ENCODE measurements at places on chromosomes 11 and 22. TPM values are rescaled to one million over a fixed set of nuclear protein-coding genes. Genes with fewer than 3 reads are reported as not detected.

DNA sequence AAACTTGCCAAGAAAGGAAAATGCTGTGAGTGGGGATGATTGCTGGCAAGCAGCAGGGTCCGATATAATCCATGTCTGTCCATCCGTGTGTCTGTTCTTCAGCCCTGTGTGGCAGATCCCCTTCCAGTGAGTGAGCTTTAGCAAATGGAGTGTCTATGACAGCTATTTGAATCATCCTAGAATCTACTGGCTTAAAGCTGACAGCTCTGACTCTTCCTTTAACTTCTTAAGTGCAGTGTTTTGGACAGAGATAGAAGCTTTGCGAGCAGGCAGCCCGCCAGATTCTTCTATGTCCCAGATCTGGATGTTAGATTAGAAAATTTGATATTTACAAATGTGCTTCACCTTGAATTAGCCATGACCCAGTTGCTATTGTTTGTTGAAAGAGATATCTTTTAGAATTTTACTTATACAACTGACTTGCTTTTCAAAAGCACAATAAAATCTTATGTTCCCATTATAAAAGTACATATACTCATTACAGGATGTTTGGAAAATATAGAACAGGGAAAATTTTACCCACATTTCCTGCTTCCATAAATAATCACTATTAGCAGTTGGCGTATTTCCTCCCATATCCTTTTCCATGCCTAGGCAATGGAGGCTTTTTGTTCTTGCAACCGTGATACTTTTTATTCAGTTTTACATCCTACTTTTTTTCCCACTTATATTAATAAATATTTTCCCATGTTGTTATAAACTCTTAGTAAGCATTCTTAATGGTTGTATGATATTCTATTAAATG, 124.5 kb downstream of the COMMD9 start:
- no peak for DNase-seq

OR2AG1 gene
- total RNA-seq: not detected

- peak; percentile 63 for DNase-seq
Measured at GRCh38 chr22:23012081-23012622, 58.2 kb upstream of the GNAZ start.

SLC22A25 gene
- not detected for total RNA-seq

DNA sequence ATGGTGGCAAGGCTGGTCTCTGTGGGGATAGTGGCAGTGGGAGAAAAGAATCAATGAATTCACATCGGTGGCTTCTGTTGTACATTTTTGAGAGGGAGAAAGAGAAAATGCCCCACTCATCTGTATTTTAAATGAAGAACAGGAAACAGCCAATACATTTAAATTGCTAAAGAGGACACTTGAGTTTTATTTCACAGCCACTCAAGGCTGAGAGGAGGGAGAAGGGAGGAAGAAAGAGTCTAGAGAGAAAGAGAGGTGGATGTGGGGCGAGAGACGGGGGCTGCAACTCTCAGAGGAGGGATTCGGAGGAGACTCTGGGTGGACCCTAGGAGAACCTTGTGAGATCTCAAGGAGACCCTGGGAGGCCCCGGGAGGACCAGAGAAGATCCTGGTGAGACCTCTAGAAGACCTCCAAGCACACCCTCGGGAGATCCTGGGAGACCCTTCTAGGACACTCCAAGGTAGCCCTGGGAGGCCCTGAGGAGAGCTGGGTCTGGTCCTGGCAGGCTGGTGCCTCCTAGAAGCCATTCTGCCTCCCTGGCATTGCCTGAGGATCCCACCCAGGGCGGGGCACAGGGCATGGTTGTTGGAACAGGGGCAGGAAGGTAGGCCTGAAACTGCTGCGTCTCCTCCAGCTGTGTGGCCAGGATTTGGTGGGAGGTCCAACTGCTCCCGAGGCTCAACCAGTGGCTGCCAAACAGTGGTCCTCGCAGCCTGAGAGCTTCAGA, 91.0 kb upstream of the SHISAL1 start:
- DNase-seq: no peak

SAA1 gene
- not detected for total RNA-seq

DNA sequence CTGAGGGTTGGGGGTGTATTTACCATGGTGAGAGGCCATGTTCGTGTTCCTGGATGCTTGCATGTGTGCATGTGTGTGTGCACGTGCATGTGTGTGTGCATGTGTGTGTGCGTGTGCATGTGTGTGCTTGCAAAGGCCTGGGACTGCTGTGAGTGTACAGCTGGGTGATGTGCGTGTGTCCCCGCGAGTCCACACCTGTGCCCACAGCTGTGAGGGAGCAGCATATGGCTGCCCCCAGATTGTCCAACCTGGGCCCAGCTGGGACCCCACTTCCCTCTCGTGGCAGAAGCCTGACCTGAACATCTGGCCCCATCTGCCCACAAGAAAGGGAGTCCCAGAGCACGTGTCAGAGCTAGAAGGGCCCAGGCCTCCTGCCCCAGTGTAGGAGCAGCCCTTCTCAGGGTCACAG, 8.4 kb upstream of the CD248 start:
- DNase-seq: no peak

- DNase-seq: no peak
Measured at GRCh38 chr22:37409031-37409430, 18.2 kb downstream of the ELFN2 start.

- DNase-seq: peak; percentile 16
Measured at GRCh38 chr11:107598225-107599139, 7.5 kb downstream of the ELMOD1 start.

- DNase-seq: no peak
Measured at GRCh38 chr11:66002648-66003225, 434 bp downstream of the BANF1 start.

IL10RA gene
- total RNA-seq: 79.6 TPM

DNA sequence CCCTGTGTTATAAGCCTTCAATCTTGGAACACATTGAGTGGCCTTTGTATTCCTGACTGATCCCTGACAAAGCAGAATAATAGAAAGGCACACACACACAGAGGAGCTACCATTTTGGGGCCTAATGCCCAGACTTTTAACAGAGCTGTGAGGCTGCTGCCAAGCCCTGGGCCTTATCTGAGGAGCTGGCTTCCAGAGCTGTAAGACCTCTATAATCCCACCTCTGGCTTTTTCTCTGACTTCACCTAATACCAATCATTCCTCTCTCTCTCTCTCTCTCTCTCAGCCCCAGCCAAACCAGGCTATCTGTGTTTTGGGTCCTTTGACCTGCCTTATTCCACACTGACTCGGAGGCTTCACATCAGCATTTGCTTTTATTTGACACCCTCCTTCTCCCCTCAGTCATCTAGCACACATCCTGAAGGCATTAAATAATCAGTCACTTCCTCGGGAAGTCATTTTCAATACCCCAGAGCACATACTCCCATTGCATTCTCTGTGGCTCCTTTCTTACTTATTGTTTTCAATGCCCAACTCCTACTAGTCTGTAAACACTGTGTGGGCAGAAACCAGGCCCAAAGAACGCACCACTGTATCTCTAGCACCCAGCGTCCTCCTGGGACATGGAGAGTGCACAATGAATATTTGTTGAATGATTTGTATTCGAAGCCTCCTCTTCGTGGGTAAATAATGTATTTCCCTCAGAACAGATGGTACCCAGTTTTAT, 21.2 kb upstream of the TRIM44 start:
- DNase-seq: no peak

- no peak for DNase-seq
Measured at GRCh38 chr22:40817737-40818136, 1.4 kb downstream of the SLC25A17 start.

DNA sequence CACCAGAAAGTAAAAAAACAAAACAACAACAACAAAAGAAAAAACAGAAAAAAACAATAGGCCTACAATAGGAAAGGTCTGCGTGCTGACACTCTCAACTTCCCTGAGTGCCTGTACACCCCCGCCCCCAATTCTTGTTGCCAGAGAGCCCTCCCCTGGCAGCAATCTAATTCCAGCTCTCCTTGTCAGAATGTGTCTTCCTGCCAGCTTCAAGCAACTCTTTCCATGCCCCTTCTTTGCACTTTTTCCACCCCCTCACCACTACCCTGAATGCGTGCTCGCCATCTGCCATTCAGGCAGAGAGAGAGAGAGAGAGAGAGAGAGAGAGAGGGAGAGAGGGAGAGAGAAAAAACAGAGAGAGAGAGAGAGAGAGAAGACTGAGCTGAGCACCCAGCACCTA, 245.0 kb downstream of the KIRREL3 start:
- DNase-seq: no peak

- no peak for DNase-seq
Measured at GRCh38 chr11:45378516-45378915, 92.4 kb upstream of the SYT13 start.

PATE4 gene
- not detected for total RNA-seq

- DNase-seq: no peak
Measured at GRCh38 chr11:43515090-43515489, 156.4 kb downstream of the TTC17 start.

DNA sequence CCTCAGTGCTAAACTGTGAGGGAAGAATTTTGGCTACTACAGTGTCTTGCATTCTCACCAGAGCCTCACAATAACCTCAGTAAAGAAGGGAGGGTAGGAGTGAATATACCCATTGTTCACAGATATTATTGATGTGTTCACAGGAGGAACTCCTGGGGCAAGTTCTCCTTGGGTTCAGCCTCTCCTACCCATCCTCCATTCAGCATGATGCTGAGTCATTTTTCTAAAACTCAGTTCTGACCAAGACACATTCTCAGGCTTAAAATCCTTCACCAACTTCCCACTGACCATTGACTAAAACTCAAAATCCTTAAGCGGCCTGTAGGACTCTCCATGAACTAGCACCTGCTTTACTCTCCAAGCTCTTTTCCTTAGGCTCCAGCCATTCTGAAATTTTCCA, 48.7 kb downstream of the SYTL2 start:
- no peak for DNase-seq

DNA sequence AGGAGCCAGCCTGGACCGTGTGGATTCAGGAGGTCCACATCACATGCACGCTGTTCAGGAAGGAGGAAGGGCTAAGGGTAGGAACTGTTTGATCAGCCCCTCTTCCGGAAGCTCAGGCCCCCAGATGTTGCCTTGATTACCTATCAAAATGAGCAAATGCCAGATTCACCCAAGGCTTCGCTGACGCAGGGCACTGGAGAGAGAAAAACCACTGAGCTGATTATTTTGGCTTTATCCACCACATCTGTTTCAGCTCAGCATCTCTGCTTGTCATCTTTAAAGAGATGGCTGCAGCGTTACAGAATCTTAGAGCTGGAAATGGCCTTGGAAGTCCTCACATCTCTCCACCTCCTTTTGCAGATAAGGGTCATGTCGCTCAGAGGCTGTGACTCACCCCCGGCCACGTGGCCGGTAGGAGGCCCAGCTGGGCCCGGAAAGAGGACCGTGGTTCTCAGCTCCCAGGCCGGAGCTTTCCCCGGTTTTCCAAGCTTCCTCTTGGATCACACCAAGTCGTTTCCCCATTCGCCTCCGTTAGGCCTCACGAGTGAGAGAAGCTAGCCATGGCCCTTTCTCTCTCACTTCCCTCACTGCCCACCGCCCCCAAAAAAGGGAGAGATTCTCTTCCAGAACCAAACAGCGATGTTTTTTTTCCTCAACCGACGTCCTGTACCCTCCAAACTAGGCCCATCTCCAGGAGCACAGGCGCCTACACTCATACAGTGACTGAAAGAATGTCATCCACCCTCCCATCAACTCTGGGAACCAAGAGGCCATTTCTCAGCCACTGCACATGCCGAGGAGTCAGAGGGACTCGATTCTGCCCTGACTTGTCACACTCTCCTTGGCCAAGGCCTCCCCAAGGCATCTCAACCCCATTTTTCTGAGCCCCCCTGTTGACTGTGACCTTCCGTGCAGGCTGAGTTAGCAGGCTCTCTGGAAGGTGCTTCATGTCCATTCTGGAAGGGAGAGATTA, 37.6 kb downstream of the LIF start:
- no peak for DNase-seq

MYEOV gene
- 0.42 TPM for total RNA-seq

DNA sequence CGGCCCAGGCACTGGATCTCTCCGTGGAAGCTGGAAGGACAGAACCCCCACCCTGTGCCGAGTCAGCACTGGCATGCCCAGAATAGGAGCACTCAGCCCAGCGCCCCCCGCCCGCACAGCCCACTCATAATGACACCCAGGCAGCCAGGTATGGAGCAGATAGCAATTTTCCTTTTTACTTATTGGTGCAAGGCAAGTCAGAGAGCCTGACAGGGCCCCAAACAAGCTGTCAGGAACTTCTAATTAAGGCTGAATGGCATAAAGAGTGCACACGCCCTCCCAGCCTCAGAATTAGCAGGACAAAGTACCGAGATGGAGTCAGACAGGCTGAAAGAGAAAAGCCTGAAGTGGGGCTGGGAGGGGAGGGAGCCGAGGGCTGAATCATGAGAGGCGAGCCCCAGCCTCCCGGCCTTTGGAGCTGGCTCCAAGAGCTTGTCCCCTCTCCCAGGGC, 76.9 kb downstream of the DSCAML1 start:
- no peak for DNase-seq

SIDT2 gene
- total RNA-seq: 40.3 TPM

- DNase-seq: no peak
Measured at GRCh38 chr11:130783323-130783722, 133.0 kb downstream of the SNX19 start.

GRCh38 chr22:32951807-32952153, 106.4 kb downstream of the SYN3 start:
- no peak for DNase-seq

GRCh38 chr11:86782742-86783141, 17.6 kb upstream of the PRSS23 start:
- DNase-seq: no peak

CECR2 gene
- 0.77 TPM for total RNA-seq

ACRV1 gene
- 0.23 TPM for total RNA-seq

- no peak for DNase-seq
Measured at GRCh38 chr11:2826679-2827056, 58.9 kb downstream of the CDKN1C start.

OSM gene
- total RNA-seq: 21.9 TPM
